ENCODE measurements at places on chromosomes 1 and 21.

- no peak for DNase-seq
Observed at GRCh38 chr1:200929530-200930278, 35.0 kb downstream of the INAVA start.

GRCh38 chr1:225119307-225119706 lies 189.8 kb downstream of the DNAH14 start:
- DNase-seq: no peak

DNA sequence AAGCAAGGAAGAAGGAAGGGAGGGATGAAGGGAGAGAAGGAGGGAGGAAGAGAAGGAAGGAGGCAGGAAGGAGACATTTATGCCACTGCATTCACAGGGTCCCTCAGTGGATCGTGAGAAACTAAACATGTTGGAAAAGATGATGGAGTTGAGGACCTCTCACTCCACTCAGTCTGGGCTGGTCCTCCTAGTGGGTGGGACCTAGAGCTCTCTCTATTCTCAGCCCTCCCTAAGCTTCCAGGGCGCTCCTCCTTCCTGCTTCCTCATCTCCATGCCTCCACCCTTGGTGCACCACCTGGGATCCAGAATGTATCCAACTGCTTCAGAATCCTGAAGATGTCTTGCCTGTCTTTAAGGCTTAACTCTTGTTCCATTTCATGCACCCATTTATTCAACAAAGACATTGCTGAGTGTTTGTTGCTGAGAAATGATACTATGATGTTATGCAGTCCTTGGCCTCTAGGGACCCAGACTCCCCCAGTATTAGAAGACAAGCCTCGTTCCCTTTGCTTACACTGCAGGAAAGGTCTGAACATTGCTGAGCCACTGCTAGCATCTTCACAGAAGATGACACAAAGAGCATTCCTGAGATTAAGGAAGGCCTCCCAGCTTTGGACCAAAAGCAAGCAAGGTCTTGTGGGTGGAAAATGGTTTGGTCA lies 88.5 kb downstream of the BEND5 start:
- DNase-seq: no peak

- no peak for DNase-seq
Observed at GRCh38 chr1:248704606-248705005, 2.0 kb upstream of the OR14I1 start.

- DNase-seq: no peak
Observed at GRCh38 chr1:110064576-110065337, 5.7 kb downstream of the ALX3 start.

DNA sequence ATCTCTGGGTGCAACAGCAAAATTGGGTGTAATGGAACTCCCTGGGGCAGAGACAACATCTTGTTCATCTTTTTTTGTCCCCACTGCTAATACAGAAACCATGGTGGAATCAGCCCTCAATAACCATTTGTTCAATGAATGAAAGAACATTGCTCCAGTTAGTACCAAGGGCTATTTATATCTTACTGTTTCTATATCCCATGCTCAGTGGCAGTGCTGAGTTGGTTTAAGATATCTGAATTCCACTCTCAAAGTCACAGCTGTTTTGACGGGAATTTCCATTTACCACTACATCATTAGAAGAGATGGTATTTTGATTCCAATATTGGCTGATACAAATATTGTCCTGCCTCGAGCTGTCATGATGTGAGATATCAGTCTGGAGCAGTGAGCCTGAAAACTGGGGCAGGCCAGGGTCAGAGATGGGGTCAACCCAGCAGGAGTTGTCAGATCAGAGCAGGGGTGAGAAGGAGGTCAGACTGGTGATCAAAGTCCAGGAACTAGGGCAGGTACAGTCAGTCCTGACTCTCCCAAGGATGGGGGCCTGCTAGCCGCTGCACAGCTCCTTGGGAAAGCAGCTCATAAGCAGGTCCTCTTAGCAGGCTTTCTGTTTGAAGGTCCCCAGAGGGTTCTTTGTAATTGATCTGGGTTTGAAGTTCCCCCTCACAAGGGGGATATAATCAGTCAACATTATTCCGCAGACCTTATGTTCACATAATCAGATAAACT lies 5.8 kb upstream of the PHC2 start:
- DNase-seq: no peak

DNA sequence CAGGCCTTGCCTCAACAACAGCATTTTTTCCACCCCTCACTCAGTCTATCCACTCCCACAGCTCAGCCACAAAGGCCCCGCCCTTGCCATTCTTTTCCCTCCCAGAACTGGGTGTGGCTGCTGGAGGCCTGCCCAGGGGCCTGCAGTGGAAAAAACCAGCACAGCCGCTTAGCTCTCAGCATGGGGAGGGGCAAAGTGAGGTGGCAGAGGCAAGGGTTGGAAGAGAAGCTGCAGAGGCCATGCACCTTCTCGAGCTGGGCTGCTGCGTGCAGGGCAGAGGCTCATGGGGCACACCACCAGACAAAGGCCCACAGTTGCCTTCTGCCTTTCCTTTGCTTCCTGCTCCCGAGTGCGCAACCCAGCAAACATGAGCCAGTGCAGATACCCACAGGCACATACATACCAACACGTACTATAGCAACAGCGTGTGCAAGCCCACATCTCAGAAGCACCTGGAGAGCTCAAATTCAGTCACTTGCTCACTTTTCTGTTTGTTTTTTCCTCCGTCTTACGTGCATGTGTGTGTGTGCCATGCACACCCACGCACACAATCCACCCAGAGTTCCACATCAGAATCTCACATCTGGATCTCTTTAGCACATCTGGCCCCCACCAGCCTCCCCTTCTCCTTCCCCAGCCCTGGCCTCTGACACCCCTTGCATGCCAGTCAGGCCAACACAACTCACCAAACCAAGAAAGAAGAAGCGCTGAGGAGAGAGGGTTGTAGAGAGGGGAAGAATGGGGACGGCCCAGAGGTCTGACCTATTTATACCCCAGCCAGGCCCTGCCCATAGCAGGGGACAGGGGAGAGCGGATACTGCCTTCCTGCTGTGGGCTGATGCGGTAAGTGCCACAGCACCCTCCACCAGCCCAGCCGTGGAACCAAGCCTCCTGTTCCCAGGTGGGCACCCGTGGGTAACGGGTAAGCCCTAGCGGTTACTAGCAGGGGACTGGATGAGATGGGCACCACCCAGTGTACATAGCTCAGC lies at the start of gene S100A4:
Gene S100A4, minus strand, starts transcription at position 740 of the 989 bp plus-strand sequence. CDS start 1,012 bp downstream, outside the sequence.
- DNase-seq: no peak

- DNase-seq: no peak
Observed at GRCh38 chr21:34882719-34883131, 166.4 kb downstream of the RUNX1 start.

DNA sequence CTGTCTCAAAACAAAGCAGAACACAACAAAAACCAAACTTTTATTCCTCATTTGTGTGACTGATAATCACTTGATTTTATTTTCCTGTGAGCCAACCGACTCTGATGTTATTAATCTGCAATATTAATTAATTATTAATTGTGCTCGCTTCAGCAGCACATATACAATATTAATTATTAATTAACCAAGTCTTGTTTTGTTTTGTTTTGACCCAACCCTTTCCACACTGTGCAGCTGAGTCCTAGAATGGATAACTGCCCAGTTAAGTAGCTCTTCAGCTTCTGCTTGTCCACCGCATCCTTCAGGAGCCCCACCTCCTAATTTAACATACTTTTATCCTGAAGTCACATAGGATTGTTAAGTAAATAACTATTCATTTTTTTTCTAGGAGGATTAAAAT lies 47.4 kb upstream of the EXO1 start:
- no peak for DNase-seq

- DNase-seq: no peak
Observed at GRCh38 chr1:46686255-46686654, 14.6 kb downstream of the TEX38 start.
